Nephron progenitor cell (in vitro differentiated cells): ENCODE measurements at places on chromosomes 4 and X.

DNA sequence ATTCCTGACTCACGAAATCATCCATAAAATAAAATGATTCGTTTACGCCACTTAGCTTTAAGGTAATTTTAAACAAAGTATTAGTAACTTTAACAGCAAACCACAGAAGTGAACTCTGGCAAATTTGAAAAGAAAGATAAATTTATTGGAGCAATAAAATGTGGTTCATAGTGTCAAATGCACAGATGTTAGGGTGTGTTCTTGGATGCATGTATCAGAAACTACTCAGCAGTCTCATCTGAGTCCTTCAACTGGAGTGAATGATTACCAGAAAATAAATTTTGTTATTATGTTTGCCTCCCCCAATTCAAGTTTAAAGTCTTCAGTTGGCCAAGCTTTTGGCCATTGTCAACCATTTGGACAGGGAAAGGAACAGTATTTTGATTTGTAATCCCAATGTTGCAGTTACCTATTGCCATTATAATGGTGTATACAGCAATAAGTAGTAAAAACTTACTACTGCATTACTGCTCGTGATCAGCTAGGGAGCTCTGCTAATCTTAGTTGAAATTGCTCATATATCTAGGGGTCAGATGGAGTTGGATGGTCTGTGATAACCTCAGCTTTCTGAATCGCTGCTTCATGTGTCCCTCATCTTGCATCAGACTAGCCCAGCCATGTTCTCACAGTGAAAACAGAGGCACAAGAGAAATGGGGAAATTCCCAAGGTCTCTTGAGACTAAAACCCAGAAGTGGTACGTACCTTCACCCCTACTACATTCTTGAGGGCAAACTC, 254.6 kb upstream of the KCNIP4 start:
- DNase-seq = no peak

DNA sequence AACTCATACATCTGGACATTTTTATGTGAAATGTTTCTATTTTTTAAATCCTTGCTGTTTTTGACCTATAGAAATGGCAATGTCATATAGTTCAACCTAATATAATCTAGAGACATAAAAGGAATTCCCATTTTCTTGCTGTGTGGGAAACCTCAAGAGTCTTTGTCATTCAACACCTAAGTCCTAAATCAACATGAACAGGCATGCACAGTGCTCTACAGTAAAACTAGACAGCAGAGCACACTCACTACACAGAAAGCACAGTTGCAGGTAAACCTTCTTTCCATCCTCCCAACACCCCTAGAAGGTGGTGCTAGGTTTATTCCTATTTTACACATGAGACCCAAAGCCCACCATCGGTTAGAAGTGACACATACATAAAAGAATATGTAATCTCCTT, 79.1 kb upstream of the C1QTNF7 start:
- DNase-seq = no peak

DNA sequence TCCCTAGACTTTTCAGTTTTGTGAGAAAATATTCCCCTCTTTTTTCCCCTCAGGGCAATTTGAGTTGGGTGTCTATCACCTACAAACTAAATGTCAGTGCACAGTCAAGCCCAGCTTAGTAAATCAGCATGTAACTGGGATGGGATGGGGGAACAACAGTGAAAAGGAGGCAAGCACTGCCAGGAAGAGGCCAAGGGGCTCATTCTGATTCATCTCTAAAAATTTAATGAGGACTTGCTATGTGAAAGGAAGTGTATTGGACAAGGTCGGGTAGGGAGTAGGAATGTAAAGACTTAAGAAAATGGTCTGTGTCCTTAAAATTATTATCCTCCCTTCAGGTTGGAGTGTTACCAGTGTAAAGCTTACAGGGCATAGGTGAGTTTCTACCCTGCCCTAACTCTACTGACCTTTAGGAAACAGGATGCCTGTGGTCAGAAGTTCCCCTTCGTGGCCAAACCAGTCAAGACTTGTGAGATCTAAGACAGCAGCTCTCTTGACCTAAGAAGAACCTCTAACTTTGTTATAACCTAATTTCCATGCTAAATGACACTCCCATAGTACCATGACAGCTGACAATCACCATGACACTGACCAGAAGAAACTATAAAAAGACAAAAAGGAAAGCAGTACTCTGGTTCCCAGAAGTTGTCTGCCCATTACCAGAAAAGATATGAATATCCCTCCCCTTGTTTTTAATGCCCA, 194.4 kb upstream of the LDB2 start:
- no peak for DNase-seq

DNA sequence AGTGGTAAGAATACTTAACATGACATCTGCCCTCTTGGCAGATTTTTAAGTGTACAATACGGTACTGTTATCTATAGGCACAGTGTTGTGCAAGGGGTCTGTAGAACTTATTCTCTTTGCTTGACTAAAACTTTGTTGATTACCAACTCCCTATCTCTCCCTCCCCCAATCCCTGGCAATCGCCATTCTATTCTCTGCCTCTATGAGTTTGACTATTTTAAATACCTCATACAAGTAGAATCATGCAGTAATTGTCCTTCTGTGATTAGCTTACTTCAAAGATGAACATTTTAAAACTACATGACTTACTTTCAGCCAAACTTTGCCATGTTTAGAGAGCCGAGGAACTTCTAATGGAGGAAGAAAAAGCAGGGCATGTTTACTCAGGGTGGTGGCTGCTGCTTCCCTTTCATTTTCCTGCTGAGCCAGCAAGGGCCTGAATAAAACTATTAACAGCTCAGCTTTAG, 62.4 kb downstream of the APOO start:
- DNase-seq = no peak

- DNase-seq = no peak
These were observed 120.4 kb downstream of the ARAP2 start for GRCh38 chr4:36123906-36124305.

DNA sequence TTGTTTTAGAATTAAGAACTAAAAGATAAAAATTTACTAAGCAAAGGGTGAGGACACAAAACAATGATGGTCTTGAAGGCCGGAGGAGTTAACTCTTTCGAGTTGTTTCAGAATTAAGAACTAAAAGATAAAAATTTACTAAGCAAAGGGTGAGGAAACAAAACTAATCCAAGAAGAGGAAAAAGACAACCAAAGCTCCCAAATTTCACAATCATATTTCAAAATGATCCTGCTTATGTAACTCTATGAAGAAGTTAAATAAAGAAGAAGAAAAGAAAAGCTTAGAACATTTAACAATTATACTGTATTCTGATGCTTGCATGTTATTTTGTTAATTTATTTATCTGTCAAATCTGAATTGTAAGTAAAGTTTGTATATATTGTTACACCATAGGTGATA, 154.8 kb upstream of the SLIT2 start:
- DNase-seq = no peak

DNA sequence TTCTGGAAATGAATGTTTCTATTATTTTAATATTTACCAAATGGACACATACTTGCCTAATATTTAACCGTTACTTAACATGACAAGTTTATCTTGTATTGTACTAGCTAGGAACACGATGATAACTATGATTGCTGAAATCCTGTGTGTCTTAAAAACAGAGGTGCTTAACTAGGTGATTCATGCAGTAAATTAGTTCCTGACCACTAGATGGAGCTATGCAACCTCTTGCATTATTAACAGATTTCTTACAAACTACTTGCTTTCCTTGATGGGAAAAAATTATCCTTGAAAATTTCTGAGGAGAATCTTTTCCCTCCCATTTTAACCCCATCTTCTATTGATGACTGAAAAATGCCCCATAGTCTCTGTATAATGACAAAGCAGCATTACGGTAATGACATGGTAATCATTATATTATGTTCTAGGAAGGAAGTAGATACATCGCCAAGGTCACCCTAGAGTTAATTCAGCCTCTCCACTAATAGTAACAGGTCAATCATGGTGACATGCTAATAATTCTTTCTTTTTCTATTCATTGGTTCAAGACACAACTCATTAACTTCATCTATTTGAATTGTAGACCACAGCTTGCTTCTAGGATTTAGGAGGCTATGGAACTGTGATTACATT, 844.2 kb downstream of the RAPGEF2 start:
- DNase-seq = no peak

- DNase-seq = peak; percentile 74
These were observed 11.1 kb upstream of the FAM3A start for GRCh38 chrX:154526901-154527675.

DNA sequence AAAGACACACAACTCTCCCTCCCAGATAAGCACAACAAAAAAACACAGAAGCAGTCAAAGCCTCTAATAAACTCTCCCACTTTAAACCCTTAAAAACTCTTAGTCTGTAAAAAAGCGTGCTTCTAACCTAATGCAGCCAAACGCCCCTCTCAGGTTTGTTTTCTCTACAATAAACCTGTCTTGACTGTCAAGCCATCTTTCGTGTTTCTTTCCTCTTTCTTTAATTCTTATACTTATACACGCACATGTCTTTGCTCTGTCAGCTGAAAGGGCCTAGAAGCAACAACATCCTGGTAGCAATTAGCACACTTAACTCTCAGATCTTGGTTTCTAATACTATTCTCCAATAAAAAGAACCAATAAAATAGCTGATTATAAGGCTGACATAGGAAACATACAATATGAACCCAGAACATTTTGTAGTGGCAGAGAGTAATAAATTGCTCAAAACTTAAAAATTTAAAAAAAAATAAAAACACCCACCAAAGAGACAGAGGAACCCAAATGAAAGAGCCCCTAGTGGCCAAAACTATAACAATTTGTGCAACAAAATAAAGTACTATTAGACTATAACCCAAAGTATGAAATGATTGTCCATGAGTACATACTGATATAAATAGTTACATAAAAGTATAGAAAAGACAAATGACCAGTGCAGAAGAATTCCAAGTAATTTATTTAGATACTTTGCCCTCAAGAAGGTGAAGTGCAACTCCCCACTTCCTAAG, 440.4 kb upstream of the ADGRL3 start:
- DNase-seq = no peak

GRCh38 chr4:78005086-78005485, 52.0 kb upstream of the FRAS1 start:
- no peak for DNase-seq

- DNase-seq = no peak
These were observed 90.0 kb upstream of the EXOC1L start for GRCh38 chr4:55729351-55730279.
